ENCODE measurements at places on chromosomes 2 and 18.

GRCh38 chr2:217362710-217363109 is 502.8 kb upstream of the TNP1 start:
- DNase-seq = no peak

GRCh38 chr2:144516981-144517865 is 2.7 kb downstream of the ZEB2 start:
- DNase-seq = peak; percentile 34

DNA sequence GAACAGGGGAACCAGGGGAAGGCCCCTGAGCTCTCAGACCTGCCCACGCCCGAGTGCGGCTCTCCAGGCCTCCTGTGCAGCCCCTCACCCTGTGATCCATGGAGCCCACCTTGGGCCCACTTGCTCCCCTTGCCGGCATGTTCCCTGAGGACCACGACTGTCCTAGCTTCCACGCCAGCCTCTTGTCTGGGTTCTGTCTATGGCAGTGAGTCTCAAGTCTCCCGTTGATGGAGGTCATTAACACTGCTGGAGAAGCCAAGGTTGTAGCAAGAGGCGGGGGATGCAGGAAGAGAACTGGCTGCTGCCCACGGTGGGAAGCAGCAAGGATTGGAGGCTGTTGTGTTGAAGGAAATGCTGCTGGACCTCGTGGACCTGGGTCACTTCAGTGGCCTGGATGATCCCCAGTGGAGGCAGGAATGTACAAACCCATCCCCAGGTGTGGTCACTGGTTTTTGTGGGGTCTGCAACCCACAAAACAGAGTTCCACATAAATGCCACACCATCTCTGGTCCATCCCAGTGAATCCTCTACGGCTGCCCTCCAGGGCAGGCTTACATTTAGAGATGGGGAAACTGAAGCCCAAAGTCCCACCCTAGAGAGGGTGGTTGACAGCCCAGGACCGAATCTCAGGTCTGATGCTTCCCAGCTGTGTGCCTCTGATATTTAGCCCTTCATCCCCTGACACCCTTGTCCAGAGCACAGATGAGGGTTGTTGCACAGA is 150.3 kb downstream of the NDUFA10 start:
- DNase-seq = no peak

DNA sequence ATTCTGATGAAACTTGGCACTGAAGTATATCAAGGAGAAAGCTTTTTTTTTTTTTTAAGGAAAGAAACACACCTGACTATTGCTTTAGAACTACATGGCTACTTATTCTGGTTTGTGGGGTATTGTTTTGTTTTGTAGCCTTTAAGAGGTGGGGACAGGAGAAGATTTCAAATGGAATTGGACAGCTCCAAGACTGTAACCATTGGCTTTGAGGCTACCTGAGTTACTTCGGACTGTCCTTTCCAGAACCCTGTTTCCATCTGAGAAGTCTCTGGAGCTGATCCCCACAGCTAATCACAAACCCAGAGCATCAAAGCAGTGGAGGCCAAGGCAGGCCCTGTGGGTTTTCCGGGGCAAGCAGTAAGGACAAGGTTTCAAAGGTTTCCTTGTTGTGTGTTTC is 4.7 kb downstream of the CDC42EP3 start:
- no peak for DNase-seq

DNA sequence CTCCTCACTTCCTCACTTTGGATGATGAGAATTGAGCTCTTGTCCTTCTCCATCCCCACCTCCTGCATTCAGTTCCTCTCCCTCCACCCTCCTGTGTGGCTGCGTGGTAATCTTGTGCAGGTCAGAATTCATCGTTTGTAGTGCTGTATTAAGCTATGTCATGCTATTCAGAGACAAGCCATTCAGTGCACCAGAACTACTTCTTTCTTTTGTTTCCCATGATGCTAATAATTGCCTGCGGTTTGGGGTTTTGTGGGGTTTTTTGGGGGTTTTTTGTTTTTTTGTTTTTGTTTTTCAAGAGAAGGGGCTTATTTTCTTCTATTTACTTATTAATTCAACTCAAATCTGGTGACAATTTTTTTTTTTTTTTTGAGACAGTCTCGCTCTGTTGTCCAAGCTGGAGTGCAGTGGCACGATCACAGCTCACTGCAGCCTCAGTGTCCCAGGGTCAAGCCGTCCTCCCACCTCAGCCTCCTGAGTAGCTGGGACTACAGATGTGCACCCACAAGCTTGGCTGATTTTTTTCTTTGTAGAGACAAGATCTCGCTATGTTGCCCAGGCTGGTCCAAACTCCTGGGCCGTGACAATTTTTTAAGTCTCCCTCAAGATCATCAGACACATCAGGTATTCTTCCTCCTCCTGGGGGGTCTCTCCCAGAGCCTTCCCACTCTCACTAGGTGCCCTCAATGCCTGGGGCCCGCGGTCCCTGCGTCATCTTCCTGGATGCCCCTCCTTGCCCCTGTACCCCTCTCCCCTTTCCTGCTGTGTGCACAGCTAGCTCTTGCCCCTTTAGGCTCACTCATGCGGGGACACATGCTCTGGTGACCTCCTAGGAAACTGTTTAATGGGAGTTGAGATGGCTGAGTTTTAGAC is 37.8 kb downstream of the MAL start:
- DNase-seq = no peak

DNA sequence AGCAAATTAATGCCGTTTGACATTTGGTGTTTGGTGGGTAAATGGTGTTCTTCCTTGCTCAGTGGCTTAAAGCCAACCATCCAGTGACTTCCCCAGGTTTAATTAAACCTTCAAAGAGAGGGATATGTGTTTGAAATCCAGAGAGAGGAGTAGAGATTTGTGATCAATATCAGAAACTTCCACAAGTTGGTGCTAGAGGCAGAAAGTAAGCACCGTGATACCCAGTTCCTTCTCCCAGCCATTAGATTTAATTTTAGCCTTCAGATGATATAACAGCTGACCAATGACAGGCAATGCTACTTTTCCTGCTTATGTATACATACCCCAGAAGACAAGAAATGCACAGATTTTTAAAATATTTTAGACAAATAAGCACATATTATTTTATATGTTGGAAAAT is 398.5 kb downstream of the CDH2 start:
- no peak for DNase-seq

DNA sequence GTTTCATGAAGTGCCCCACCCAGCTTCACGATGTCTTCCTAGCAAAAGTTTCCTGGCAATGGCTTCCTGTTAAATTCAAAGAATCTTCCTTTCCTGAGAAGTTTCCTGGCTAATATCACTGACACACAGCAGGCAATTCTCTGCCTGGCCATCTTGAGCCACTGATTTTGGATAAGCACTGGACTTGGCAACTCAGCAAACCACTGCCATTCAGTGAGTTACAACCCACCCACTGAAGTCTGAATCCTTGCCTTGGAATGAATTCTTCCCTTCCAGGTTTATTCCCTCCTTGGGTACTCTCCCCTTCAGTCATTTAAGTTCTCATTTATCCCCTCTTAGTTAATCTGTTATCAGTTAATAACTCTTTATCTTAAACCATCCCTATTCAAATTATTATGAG is 426.0 kb downstream of the MBD2 start:
- DNase-seq = no peak

DNA sequence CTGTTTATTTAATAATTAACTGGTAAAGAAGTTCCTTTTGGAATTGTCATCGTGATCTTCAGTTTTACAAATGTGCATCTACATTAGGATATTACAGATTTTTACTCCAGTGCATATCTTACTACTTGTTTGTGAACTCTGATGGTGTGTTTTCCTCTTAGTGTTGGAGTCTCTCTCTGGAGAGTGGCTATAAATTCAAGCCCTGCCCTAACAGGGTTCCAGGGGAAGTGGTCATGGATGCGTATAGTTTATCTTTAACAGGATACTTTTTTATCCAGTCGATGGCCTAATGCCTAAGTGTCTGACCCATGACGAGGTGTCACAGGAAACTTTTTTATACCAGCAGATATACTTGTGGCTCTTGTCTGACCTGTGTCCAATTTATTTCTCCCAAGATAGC is 75.4 kb downstream of the CHN1 start:
- DNase-seq = no peak

GRCh38 chr2:237309416-237309815 is 104.5 kb downstream of the COL6A3 start:
- DNase-seq = no peak

DNA sequence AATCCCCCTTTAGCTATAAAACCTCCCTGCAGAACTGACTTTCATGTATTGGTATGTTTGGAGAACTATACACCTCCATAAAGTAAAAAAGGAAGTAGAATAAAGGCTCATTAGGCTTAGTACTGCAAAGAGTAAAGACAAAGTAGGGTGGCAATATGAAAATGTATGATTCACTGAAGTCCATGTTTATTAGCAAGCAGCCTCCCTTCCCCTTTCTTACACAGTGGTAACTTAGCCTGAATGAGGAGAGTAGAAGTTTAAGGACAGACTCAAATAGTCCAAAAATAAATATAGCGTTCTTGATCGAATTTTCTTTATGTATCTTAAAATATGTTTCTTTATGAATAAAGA is 1.5 kb downstream of the ZNF804A start:
- DNase-seq = no peak

- DNase-seq = no peak
These were observed 383.0 kb upstream of the LRRTM1 start for GRCh38 chr2:80687524-80687923.

DNA sequence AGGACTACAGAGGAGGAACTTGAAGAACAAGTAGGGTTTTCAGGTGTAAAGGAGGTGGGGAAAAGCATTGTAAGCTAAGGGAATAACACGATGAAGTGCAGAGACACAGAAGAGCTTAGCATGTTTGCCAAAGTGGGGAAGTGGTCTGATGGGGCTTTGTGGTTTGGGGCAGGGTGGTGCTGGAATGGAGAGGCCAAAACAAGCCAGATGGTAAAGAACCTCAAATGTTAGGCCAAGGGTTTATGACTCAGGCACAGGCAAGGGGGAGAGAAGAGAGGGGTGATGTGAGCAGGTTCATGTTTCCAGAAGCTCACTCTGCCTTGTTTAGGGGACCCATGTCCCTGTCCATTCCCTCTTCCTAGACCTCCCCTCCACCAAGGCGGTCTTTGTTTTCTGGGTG is 104.5 kb upstream of the YWHAQ start:
- DNase-seq = no peak

GRCh38 chr2:187500585-187501359 is 52.7 kb upstream of the CALCRL start:
- DNase-seq = no peak

GRCh38 chr2:226337941-226338600 is 461.5 kb downstream of the IRS1 start:
- DNase-seq = no peak

DNA sequence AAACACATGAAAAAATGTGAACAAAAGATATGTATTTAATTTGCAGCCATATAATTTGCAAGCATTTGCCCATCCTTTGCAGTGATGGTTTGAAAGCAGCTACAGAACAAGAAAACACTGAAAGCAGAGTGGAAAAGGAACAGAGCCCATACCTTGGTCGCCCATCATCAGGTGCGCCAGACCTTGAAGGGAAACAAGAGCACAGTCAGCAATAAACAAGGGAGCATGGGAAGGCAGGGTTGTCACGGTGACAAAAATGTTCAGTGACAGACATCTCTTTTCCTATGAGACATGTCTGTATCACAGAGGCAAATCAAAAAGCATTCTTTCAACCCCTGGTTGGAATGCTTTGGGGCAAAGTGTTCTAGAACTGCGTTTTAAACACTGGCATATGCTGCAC is 109.4 kb downstream of the NRXN1 start:
- peak; percentile 37 for DNase-seq

DNA sequence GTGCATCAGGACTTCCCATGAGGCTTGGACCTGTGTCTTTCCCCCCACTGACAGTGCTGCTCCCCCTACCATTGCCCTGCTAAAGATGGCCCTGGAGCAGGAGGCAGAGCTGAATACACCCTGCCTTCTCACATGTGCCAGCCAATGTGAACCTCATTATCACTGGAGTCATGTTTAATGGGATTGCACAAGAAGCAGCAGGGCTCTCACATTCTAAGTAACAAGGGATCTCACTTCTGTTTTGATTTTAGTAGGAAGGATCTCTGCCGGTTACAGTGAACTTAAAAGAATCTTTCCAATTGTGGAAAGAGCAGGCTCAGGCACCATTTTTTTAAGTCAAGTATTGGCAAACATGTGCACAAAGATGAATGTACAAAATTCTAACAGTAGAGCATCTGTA is 322.1 kb upstream of the MEX3C start:
- DNase-seq = no peak

DNA sequence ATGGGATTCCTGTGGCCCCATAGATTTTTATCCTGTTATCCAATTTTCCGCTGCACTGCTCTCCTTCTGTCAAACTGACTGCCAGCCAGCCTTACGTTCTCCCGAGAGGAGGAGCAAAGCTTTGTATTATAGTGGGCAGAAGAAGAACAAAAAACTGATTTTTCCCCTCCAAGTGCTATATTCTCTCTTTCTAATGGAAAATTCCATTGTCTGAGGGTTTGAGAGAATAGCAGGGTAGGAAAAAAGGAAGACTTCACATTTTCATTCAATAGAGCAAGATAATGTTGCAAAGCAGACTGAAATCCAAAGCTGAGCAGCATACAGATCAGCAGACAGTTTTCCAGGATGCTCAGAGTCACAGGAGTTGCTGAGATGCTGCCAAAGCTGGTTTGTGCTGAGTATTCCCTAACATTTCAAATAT is 238.0 kb downstream of the UBE2E3 start:
- DNase-seq = no peak

DNA sequence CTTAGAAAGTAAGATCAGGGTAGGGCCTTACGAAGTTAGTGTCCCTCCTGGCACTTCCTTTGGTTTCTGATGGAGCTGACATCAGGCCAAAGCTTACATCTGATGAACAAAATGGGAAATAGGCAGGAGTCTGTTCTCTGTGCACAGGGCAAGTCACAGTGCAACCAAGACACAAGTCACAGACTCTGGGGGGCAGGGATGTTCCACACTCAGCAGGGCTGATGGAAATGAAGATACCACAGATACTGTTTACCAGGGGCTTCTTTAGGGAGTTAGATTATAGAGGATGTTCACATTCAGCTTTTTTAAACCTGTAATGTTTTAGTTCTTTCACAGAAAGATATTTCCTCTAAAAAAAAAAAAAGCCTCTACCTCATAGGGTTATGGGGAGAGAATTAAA is 106.2 kb upstream of the EPC2 start:
- DNase-seq = no peak

- DNase-seq = no peak
These were observed 25.5 kb upstream of the MYO3B start for GRCh38 chr2:170152421-170152820.

DNA sequence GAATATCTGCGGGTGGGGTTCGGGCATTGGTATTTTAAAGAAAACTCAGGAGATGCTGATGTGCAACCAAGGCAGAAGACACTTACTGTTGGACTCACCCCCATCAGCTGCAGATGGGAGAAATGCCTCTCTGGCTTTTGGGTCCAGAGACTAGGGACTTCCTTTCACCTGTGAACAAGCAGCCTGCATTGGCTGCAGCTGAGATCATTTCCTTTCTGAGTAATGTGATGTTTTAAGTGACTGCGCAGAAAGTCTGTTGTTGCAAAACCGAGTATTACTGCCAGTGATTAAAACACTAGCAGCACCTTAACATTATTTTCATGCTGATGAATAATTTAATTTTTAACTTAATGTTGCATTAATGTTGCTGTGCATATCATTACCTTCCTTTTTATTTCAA is 143.0 kb downstream of the TSN start:
- no peak for DNase-seq

Measured in NCI-H1436 (cell line).